ENCODE measurements at places on chromosomes 12 and 14.

DNA sequence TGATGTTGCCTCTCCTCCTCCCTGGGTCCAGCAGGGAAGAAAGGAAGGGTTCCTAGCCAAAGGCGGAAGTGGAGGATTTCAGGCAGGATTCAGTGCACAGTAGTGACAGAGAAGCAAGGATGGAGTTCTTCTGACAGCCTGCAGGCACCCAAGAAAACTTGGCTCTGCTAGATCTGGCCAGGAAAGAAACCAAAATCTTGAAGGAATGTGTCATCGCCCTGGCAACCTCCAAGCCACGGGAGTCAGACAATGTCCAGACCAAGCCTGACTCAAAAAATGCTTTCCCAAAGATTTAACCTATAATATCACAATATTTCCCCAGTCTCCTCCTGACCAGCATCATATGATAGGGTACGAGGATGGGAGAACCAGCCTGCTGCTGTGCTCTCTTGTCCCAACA lies 22.8 kb upstream of the DHRS4 start:
- no peak for DNase-seq

GRCh38 chr12:34121360-34121759 lies 99.1 kb downstream of the ALG10 start:
- no peak for DNase-seq

DNA sequence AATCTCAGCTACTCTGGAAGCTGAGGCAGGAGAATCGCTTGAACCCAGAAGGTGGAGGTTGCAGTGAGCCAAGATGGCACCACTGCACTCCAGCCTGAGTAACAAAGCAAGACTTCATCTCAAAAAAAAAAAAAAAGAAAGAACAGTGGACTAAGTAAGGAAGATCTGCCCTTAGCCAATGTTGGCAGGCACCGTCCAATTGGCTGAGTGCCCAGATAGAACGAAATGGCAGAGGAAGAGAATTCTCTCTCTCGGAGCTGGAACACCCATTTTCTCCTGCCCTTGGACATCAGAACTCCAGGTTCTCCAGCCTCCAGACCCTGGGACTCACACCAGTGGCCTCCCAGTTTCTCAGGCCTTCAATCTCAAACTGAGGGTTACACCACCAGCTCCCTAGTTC lies 49.9 kb downstream of the ESR2 start:
- no peak for DNase-seq

- DNase-seq, result no peak
These were observed 24.2 kb downstream of the SYNJ2BP start for GRCh38 chr14:70392676-70393075.

- DNase-seq, result peak; percentile 39
These were observed 40.5 kb upstream of the TBC1D15 start for GRCh38 chr12:71799106-71799505.

DNA sequence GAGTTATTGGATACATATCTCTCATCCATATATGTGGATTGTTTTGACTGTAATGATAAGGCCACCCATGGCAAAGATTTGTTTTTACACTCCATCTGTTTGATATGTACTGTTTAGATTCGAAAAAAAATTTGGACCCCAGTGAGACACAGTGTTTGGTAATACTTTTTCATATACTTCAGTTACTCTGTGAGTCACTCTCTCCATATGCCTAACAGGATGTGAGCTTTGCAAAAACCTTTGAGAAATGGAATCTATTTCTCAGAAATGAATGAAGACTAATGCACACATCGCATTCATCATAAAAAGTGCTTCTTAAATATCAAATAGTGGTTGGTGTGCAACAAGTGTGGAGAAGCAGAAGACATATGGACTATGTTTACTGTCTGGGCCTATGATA lies 781.5 kb downstream of the SLC6A15 start:
- peak; percentile 83 for DNase-seq

- no peak for DNase-seq
These were observed 141.8 kb upstream of the PWP1 start for GRCh38 chr12:107543841-107544240.

DNA sequence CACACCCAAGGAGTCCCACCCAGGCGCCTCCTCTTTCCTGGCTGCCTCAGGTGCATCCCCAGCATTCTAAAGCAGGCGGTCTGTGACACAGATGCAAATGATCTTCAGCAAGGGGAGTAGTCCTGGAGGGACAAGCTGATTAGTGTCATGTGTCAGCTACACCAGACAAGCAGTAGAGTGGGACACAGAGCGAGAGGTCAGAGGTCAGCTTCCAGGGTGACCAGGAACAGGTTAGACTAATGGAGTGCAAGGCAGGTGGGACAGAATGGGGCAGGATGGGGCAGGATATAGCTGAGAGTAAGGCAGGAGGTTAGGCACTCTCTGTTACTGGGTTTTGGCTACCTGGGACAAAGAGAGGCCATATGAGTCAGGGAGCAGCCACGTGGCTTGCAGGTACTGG lies 534.0 kb downstream of the FUT8 start:
- DNase-seq, result no peak

- peak; percentile 28 for DNase-seq
These were observed 187.3 kb downstream of the CHST11 start for GRCh38 chr12:104643819-104644669.

DNA sequence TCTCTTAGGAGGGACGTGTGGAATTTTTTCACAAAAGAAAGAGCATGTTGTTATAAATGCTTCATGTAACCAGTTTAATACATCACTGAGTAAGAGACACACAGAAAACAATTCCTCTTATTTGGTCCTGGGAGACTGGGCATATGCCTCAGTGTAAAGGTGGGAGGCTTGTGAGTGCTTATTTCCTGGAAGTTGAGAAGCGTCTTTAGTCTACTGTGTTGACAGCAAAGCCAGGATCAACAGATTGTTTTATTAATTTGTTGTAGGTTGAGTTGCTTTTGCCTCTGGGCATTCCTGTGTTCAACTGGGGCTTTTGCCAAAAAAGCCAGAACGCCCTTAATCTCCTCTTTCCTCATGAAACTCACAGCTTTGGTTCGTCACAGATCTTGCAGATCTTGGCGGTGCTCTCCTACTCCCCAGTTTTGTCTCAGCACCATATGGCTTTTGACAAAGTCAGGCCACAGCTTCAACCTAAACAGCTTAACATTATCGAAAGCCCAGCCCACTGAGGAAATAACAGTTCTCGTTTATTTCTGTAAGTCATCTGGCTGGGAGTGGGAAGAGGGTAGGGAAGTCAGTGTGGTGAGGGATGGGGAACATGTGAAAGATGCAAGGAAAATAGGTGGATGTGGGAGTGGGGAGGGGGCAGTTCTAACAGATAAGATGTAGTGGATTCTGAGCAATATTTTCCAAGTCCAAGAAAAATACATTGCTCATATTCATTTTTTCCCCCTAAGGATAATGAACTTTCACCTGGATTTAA lies 227.2 kb downstream of the DACT1 start:
- peak; percentile 39 for DNase-seq

GRCh38 chr14:93073910-93074769 lies 41.6 kb downstream of the ITPK1 start:
- DNase-seq, result peak; percentile 48

DNA sequence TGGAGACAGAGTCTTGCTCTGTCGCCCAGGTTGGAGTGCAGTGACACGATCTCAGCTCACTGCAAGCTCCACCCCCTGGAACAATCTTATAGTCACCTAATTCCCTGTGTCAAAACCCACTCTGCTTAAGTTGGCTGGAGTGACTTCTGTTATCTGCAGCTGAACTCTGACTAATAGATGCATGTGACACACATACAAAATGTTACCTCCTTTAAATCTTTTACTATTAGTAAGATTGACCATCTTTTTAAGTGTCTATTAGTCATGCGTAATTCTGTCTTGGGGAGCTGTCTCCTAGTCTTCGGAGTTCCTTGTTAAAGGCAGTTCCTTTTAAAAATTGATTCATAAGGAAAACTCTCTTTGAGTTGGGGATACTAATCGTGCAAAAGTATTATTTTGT lies 7.4 kb downstream of the IFI27L1 start:
- DNase-seq, result peak; percentile 23

- DNase-seq, result peak; percentile 86
These were observed 62.0 kb downstream of the NDUFA12 start for GRCh38 chr12:94941440-94941862.

DNA sequence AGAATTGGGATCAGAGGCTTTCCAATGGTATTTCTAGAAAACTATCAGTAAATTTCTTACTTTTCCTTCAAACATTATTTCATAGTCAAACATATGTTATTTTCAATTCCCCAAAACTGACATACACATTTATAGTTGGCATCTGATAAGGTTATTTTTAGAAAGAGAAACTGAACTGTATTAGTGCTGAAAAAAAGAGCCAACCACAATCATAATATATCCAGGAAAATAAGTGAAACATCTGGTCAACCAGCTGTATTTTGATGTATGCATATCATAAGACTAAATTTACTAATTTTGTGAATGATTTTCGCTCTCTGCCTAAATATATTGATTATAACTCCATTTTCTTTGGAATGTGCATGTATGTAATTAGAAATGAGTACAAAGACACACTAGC lies 554.2 kb downstream of the FLRT2 start:
- DNase-seq, result no peak

- no peak for DNase-seq
These were observed 241.8 kb upstream of the ATP2B1 start for GRCh38 chr12:89950421-89950820.

DNA sequence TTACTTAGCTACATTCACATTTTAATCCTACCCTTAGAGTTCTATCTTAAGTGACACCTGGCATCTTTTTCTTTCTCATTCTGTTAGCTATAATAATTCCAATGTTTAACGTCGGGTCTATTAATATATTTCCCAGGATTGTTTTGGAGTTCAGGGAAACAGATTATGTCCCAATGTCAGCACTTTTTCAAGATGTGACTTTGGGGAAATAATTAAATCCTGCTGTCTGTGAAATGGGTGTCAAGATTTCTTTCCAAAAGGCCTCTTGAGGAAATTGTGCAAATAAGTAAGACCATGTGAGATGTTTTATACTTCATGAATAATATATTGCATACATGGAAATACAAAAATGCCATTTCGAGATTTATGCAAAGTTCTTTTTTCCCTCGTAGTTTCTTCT lies 887.6 kb upstream of the SEL1L start:
- no peak for DNase-seq

DNA sequence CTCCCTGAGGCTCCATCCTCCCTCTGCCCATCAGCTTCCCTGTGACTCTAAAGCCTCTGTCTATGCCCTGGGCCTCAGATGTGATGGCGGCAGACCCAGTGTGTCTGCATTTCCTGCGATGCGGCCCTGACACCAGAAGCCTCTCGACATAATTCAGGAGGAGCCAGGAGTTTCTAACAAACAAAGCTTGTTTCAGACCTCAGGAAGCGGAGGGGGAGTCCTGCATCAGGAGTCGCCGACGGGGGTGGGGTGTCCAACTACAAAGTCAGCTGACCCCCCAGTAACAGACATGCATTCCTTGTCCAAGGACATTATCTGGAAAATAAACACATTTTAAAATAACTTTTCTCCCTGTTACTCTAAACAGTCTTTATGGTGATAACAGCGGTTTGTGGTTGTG lies 167.5 kb downstream of the DPF3 start:
- DNase-seq, result peak; percentile 82

- peak; percentile 1 for DNase-seq
These were observed 1045.2 kb downstream of the FLRT2 start for GRCh38 chr14:86575141-86575540.

GRCh38 chr12:88362439-88362838 lies 217.8 kb downstream of the KITLG start:
- peak; percentile 55 for DNase-seq

DNA sequence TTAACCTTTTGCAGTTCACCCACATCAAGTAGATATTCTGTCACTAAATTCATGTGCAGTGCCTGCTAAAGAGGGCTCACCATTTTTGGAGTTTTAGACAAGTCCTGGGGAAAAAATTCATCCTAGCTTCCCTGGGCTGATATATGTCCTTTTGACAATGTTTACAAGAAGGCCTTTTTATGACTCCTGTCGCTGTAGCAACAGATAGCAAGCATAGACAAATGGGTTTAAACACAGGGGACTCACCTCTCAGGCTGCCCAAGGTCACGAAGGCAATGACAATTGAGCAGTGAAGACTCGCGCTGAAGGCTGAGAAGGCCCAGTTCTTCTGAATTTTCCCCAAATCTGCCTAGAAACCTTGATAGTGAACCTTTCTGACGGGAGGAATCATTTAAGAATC lies 150.7 kb upstream of the CPM start:
- DNase-seq, result no peak

DNA sequence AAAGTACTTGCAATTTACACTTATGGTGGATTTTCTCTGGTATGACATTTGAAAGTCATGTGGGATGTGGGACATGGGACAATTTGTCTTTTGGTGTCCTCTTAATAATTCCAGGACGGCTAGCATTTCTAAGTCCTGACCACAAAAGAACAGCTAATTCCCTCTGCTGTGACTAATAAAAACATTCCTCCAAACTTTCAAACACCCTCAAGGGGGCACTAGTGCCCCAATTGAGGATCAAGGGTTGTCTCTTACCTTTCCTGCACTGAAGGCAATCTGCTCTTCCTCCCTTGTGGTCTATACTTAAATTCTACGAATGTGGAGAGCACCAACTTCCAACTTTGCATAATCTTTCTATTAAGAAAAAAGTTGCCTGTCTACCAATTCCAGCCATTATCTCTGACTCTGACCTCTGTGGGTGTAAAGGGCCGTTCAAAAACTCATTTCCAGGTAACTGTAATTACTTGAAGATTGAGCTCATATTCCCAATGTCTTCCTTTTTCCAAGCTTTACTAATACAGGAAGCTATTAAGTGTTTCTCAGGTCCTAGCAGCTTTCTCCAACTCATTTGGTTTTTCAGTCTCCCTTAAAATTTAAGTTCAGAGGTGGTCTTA lies 210.2 kb downstream of the PTPRO start:
- peak; percentile 92 for DNase-seq

GRCh38 chr12:94100211-94100627 lies 48.2 kb upstream of the PLXNC1 start:
- peak; percentile 18 for DNase-seq

DNA sequence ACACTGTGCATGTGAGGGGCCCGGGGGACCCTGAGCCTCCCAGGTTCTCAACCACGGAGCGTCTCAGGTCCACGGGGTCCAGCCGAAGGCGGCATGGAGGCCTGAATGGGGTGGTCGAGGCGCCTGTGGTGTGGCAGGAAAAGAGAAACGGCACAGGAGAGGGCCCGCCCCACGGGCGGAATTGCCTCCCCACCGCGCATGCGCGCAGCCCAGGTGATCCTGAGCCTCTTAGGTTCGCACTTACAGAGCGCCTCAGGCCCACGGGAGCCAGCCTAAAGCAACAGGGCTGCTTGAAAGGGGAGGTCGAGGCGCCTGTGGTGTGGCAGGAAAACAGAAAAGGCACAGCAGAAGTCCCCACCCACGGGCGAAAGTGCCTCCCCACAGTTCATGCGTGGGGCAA lies 311.0 kb downstream of the ALG10 start:
- DNase-seq, result no peak

DNA sequence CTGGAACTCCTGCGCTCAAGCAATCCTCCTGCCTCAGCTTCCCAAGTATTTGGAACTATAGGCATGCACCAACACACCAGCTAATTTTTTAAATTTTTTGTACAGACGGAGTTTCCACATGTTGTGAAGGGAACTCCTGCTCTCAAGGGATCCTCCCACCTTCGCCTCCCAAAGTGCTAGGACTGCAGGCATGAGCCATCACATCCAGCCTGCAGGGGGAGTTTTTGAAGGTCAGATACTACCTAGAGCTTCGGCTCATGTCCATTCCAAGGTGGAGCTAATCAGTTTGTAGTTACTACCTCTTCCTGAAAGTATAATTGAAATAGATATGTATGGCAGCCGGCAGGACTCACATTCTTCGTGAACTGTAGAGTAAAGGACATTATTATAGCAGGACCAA lies 3.7 kb upstream of the TAS2R19 start:
- DNase-seq, result no peak

- peak; percentile 39 for DNase-seq
These were observed 20.2 kb upstream of the DUSP16 start for GRCh38 chr12:12582895-12583303.

- DNase-seq, result peak; percentile 52
These were observed 269.2 kb upstream of the DAAM1 start for GRCh38 chr14:58919217-58919616.
